Osteocyte (in vitro differentiated cells): ENCODE measurements at places on chromosomes 3 and 15. TPM values are rescaled to one million over a fixed set of nuclear protein-coding genes. Genes with fewer than 3 reads are reported as not detected.

DNA sequence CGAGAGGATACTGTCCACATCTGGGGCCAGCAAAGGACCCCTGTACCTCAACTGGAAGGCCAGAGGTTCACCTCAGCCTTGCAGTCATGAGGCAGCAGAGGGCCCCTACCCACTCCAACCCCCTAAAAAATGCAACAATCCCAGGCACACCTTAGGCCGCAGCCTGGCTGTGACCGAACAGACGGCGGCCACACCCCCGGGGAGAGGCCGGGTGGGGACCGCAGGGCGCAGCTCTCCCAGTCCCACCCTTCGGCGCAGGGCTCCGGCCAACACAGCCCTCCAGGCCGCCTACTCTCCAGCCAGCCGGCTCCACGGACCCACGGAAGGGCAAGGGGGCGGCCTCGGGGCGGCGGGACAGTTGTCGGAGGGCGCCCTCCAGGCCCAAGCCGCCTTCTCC is 457 bp upstream of the DNAJA4 start:
- DNase-seq, result no peak

DNA sequence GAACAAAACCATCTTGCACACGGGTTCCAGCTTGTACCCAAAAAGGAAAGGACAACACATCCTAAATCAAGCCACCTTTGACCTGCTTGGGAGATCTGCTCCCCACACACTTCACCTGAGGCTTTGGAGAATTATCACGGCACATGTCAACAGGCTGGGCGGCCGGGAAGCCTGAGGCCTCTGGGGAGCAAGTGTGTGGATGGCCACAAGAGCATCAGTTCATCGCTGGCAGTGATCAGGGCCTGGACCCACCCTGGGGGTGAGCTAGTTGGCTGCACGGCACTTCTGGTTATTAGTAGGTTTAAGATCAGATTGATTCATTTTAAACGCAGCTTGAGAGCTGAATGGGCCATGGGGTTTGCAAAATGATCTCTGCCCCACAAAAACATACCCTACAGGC is 108.5 kb downstream of the CHSY1 start:
- DNase-seq, result no peak

DNA sequence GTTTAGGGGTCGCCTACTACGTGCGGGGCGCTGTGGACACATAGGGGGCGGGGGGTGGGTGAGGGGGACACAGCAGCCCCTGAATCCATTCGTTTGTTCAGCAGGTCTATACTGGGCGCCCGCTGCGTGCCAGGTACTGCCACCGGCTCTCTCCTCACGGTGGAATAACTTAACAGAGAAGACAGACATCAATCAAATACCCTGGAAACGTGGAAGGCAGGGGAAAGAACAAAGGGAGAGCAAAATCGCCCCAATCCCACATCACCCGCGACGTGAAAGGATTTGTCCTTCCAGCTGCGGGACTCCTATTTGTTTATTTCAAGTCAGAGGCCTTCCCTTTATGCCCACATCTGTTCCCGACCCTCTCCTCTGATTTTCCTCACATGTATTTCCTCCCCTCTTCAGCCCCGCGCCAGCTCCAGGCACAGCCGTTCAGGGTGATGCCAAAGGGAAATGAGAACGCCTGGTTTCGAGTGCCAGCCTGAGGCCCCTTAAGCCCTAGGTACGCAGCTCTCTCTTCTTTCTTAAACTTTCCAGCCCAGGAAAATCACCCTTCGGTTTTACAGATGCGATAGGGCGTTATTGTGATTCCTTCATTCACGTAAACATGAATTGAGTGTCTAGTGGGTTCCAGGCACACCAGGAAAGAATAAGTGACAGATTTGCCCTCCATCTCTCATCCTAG is 726 bp upstream of the PROK2 start:
- no peak for DNase-seq

GRCh38 chr3:15289661-15290060 is 42.7 kb downstream of the SH3BP5 start:
- DNase-seq, result no peak

DNA sequence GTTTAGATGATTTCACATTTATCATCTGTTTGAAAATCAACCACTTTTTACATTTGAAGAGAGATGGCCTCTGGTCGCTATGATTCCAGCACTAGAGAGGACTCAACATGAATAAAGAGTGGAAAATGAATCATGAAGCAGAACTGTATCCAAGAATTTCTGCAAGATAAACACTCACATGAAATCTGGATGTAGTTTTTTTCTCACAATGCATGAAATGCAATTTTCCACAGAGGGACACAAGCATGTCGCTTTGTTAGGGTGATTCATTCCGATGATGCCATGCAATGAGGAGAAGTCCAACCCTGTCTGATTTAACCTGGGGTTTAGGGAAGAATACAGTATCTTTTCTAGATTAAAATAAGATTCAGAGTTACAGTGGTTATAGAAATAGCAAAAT is 50.4 kb upstream of the ADCY5 start:
- DNase-seq, result no peak

BCL2A1 gene
- total RNA-seq, result not detected in 2 replicates

SSUH2 gene
- not detected in 2 replicates for total RNA-seq
